ENCODE measurements at places on chromosomes 5 and 9.

DNA sequence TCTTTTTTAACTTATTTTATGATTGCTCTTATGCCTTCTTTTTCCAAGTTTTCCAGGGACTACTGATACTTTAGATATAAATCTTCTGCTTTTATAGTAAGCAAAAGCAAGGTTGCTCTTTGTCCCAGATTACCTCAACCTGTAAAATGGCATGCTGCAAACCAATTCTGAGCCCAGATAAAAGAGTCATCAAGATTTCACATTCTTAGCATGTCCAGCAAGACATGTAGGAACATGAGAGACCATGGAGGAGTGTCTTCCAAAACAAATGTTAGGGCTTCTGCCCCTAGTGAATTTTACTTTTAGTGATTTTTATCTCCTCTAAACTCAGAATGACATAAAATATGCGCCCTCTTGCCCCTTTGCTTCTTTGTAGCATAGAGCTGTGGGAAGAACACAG is 7.0 kb upstream of the CDC20B start:
- no peak for DNase-seq

DNA sequence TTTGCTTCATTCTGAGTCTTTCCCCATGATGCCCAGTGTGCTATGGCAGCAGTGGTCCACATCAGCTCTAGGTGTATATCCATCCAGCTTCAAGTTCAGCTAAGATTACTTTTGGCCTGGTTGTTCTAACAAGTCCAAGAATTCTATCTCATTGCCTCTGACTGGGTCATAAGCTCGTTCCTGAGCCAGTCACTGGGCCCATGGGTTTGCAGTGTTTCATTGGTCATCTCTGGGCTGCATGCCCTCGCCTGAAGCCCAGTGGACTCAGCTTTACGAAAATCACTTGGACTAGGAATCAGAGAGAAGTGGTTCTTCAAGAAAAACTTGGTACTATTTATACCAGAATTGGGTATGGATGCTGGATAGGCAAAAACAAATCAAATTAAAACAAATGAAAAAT is 16.1 kb upstream of the ARHGAP26 start:
- DNase-seq, result no peak

- DNase-seq, result no peak
These were observed 6.9 kb downstream of the OLFML2A start for GRCh38 chr9:124783830-124784229.

- no peak for DNase-seq
These were observed 59.1 kb downstream of the FGF1 start for GRCh38 chr5:142626786-142627185.

GRCh38 chr9:133191989-133192388 is 17.1 kb downstream of the OBP2B start:
- DNase-seq, result no peak

- peak; percentile 34 for DNase-seq
These were observed 65.8 kb downstream of the ZNF354C start for GRCh38 chr5:179125789-179126505.

DNA sequence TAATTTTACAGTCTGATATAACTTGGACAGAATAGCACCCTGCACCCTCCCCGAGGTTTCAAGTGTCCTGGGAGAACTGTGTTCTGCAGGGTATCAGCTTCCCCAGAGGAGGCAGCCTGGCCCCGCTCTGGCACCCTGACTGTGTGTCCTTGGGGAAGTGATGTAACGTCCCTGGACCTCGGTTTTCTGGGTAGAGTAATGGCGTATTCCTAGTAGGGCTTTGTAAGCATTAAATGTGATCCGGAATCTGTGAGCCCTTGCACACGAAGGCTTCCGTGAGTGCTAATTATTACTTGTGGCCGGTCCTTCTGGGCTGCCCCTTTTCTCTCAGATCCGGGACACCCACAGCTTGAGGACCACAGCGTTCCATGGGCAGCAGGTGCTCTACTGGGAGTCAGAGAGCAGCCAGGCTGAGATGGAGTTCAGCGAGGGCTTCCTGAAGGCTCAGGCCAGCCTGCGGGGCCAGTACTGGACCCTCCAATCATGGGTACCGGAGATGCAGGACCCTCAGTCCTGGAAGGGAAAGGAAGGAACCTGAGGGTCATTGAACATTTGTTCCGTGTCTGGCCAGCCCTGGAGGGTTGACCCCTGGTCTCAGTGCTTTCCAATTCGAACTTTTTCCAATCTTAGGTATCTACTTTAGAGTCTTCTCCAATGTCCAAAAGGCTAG is 1.0 kb upstream of the CACFD1 start:
- no peak for DNase-seq

GRCh38 chr5:131068893-131069643 is 96.0 kb downstream of the HINT1 start:
- no peak for DNase-seq

GRCh38 chr9:127406799-127407491 is 10.0 kb downstream of the SLC2A8 start:
- no peak for DNase-seq

DNA sequence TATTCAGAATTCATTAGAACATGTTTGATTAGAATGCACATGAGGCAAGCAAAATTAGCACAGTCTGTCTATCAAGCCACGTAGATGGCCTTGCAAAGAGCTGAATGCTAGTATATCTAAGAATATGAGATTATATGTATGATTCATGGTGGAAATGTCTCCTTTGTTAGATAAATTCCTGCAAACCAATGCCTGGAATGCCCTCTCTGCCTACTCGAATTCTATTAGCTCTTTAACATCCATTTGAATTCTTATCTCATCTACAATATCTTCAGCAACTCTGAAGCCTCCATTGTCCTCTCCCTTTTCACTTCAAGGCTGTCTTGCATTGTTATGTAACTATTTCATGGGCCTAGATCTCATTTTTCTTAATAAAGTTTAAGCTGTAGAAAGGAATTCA is 205.5 kb downstream of the TMC1 start:
- DNase-seq, result no peak

DNA sequence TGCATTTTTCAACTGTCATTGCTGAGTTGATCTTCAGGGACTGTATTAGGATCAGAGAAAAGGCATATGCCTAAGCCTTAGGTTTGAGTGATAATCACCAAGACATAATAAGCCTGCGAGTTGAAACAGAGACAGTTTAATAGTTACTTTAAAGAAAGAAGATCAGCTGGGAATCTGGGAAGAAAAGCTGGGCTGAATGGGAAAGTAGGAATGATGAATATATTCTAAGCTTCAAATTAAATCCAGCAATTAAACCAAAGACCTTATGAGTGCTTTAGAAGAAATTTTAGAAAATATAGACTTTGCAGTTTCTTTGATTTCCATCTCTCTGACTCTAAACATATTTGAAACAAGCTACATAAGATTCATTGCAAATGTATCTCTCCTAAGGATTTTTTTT is 222.3 kb downstream of the ENC1 start:
- DNase-seq, result no peak

- no peak for DNase-seq
These were observed 11.3 kb downstream of the SIL1 start for GRCh38 chr5:139186752-139187326.

- DNase-seq, result no peak
These were observed 42.7 kb downstream of the SCGB3A1 start for GRCh38 chr5:180548563-180548962.

DNA sequence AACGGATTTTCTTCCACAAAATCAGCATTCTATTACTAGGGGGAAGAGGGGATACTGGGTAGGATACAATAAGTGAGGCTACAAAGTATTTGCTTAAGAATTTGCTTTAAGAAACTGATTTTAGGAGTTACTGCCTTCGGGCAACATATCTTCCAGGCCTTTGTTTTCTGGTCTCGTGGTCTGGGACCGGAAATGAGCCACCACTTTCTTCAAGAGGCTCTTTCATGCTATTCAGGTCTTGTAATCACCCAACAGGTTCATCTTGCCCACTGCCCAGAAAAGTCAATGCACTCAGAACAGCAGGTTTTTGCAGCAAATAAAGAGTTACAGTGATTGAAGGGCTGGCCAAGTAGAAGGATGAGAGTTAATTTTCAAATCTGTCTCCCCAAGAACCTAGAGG is 6.6 kb upstream of the AOPEP start:
- no peak for DNase-seq

GRCh38 chr5:114249823-114250222 is 112.0 kb upstream of the KCNN2 start:
- no peak for DNase-seq
